ENCODE measurements at places on chromosomes 11 and 22. TPM values are rescaled to one million over a fixed set of nuclear protein-coding genes. Genes with fewer than 3 reads are reported as not detected.

OR4D5 gene
- total RNA-seq: not detected

GRCh38 chr22:30843245-30843644 lies 125.3 kb downstream of the MORC2 start:
- DNase-seq: no peak

DNA sequence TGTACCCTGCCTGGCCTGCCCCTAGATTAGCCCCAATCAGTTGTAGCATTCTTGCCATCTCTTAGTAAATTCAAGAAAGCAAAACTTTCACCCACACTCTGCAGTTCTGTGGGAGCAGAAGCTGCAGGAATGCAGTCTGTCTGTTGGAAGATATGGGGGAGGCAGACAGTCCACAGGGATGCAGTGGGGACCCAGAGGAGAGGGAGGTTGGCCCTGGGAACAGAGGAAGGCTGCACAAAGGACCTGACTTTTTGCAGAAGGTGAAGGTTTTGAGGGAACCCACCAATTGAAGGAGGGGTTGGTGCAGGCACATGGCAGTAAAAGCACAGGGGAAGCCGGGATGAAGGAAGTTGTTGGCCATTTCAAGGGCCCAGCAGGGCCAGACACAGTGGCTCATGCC lies 16.5 kb downstream of the SNAP29 start:
- DNase-seq: no peak

DNA sequence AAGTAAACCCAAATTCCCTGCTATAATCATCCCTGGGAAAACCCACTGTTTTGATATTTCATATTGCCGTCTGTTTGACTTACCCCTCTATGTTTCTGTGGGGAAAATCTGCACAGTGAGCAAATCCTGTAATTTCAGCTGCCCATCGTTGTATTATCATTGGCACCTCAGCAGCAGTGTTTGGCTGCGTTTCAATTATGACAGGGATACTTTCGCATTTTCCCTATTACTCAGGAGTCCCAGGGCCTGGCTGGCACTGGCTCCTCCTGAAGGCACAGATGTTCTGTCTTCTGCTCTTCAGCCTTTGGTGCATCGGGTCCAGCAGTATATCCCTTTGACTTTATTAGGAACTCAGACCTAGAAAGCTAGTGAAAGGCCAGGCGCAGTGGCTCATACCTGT lies 12.2 kb upstream of the MMP12 start:
- no peak for DNase-seq

DNA sequence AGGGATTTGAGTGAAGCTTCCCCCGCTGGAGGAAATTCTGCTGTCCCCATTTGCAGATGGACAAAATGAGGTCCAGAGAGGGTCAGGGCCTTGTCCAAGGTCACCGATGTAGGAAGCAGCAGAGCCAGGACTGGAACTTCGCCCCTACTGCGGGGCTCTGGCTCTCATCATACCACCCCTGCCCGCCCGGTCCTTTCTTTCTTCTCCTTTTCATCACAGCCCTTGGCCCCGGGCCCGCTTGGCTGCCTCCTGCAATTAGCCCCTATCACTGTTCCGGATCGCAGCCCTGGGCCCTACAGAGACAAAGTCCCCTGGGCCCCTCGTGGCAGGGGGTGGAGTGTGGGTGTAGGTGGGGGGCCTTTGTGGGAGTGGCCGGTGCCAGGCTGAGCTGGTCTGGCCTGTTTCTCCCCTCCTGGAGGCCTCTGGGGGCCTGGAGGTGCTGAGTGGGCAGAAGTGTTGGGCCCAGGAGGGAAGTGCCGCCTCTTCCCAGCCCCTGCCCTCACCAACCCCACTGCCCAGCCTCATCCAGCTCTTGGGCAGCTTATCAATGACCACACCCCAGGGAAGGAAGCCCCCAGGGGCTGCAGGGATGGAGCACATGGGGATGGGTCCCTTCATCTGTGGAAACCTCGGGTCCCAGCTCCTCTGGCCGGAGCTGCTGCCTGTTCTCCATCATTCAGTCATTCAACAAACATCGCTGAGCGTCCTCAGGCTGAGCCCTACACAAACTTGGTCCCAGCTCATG lies 3.4 kb downstream of the EMID1 start:
- peak; percentile 70 for DNase-seq

- peak; percentile 85 for DNase-seq
Observed at GRCh38 chr22:44755956-44756361, 3.6 kb downstream of the ARHGAP8 start.

GRCh38 chr11:134312223-134312622 lies 19.6 kb upstream of the GLB1L2 start:
- DNase-seq: no peak

DNA sequence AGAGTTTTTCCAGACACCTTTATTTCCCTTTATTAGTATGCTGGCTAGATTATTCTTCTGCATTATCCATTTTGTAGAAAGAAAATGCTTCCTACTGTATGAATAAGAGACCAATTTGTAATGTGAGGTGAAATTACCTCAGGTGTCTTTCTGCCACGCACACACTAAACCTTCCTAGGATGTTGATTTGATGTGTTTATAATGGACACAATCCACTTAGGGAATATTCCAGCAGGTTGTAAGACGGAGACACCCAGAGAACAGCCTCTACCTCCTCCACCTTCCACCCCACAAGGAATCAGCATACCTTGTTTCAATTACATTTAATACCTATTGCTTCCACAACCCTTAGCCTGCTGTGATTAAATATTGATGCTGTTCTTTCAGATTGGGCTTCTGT lies 379.1 kb upstream of the KIRREL3 start:
- no peak for DNase-seq

- no peak for DNase-seq
Observed at GRCh38 chr11:73961321-73961720, 10.5 kb downstream of the DNAJB13 start.

DNA sequence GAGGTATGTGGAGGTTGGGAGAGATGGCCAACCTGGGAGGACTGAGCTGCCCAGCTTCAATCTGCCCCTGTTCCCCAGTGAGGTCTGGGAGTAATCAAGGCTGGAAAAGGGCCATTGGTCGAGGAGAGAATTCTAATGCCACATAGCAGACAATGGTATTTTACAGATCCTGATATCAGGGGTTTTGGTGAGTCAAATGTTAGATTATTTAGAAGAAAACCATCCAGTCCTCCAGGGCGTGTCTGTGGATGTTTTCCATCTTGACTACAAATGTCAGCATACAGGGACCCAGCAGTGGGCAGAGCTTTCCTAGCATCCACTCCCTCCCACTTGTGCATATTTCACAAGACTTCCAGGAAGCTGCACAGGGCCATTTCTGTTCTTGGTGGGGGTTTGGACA lies 107.9 kb downstream of the SCN3B start:
- no peak for DNase-seq

DNA sequence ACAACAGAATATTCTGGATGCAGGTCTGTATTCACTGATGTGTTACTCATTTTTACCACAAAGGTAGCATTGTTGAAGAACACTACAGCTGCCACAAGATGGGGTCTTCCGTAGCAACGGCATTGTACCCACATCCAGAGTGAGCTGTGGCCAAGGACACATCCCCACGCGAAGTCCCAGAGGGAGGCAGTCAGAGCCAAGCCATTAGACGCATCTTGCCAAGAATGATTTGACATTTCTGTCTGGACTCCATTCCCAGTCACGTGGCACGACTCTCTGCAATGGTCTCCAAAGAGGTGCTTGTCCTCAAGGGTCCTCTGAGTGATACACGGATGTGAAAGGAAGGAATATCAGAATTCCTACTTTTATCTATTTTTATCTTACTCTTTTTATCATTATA lies 15.5 kb downstream of the OPCML start:
- DNase-seq: no peak

DNA sequence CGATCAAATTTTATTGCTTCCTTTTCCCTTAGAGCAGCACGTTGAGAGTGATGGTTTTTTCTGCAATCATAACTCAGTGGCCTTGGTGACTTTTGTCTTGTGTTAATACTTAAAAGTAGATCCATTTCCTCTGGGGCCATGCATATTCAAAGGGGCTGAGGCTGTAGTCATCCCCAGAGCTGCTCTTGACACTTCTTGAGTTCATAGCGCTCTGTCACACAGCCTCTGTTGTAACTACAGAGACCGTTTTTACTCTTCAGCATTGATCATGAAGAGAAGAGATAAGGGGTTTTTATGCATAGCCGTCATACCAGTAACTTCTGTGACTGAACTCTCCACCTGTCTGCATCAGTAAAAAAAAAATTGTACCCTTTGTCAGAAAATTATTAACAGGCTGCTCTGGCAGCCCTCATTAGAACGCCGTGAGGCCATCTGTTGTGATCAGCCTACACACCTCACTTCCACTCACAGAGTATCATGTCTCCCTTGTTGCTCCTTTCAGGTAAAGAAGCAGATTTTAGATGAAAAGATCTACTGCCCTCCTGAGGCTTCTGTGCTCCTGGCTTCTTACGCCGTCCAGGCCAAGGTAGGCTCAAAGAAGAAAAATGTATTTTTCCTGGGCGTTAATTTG lies 38.4 kb downstream of the NF2 start:
- DNase-seq: no peak

- DNase-seq: no peak
Observed at GRCh38 chr22:23073526-23074229, 3.4 kb downstream of the GNAZ start.

DNA sequence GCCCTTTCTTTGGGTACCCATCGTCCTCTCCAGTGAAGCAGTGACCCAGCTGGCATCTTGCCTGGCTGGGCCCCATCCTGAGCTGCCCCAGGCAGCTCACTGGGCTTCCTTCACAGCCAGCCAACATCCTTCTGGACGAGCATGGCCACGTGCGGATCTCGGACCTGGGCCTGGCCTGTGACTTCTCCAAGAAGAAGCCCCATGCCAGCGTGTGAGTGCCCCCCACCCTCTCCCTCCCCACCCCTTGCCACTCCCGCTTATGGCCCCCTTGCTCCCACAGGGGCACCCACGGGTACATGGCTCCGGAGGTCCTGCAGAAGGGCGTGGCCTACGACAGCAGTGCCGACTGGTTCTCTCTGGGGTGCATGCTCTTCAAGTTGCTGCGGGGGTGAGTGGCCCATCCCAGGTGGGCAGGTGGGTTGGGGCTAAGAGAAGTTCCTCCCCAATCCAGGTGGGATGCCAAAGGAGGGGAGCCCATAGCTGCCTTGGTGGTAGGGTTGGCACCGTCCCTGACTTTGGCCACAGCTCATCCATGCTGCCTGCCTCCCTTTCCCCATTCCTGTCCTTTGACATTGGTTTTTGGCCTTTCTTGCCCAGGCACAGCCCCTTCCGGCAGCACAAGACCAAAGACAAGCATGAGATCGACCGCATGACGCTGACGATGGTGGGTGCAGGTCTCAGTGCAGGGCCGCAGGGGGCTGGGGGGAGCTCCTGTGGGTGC lies 6.8 kb upstream of the ANKRD13D start:
- DNase-seq: no peak

DNA sequence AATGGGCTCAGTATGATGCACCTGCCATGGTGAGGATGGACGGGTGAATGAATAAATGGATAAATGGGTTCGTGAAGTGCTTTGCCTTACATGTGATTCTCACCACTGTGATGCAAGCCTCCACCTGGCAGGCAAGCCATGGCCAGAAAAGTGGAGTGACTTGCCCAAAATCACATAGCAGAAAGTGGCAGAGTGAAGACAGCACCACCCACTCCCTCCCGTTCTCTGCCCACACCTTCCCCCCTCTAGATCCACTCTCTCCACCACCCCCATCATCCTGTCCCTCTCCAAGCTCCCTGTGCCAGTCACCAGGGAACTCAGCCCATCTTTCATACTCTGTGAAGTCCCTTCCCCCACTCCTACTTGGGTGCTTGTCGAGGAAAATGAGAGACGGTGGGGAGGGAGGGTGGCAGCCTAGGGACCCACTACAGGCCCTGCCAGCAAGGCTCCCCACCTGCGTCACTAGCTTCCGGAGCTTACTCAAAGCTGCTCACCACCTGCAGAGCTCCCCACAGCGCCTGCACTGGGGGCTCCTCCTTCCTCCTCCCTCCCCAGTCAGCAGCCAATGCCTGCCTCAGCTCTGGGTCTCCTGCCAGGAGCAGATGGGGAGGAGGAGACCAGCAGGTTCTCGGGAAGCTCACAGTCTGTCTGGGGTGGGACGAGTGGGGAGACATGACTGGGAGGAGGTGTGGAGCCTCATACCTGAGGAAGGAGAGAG lies 82.3 kb downstream of the PDE2A start:
- DNase-seq: no peak

- no peak for DNase-seq
Observed at GRCh38 chr11:22787055-22787454, 42.5 kb downstream of the SVIP start.

DNA sequence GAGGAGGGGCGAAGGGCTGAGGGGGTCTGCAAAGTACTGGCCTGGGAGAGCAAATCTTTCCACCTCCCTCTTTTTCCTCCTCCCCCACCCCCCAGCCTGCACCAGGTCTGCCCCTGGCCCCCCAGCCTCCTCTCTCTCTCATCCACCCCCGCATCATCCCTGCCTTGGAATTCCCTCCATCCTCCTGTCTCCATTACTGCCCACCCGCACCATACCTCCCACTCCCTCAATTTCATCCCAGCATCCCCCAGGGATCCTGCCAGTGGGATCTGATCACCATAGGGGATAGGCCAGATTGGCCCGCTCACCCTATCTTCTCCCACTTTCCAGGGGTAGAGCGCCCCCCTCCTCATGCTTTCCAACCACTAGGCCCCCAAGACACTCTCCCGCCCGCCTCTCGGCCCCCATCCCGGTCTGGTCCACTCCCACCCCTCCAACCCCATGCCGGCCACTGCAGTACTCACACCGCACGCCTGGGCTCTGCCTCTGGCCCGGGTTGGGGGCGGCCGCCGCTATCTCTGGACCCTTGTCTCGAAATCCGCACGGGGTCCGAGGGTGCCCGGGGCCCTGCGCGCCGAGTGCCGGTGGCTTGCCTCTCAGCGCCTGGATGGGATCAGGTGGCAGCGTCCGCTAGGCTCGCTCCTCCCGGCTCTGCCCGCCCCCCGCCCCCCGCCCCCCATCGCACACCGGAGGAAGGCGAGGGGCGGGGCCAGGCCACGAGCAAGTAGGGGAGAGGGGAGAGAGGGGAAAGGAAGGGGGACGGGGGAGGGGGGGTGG lies at the start of gene GAL3ST3:
TSS of gene GAL3ST3 (minus strand) at position 615 of the 777 bp plus-strand sequence. CDS start 3,746 bp downstream, outside the sequence.
- no peak for DNase-seq

GRCh38 chr11:1827095-1827813 lies 7.5 kb upstream of the SYT8 start:
- peak; percentile 90 for DNase-seq

- DNase-seq: peak; percentile 38
Observed at GRCh38 chr11:108496643-108497256, 1.4 kb downstream of the POGLUT3 start.

DNA sequence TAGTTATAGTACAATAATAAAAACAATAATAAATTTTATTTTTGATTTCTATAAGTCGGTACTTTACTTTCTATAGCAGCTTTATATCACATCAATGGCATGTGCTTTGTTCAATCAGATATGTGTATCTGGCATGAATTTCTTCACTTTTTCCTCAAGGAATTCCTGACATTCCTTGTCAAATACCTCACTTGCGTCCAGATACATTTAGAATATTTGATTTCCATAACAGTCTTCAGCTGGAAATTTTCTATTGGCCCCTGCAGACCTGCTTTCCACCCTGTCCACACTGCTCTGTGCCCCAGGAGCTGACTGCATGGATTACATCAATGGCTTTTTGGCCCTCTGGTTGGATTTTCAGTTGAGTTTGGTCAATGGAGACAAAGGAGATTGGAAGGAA lies 93.2 kb downstream of the FAR1 start:
- DNase-seq: no peak

MOGAT2 gene
- 0.09 TPM for total RNA-seq

CDC42EP2 gene
- total RNA-seq: 9.2 TPM

UBQLN3 gene
- 1.4 TPM for total RNA-seq

- DNase-seq: peak; percentile 50
Observed at GRCh38 chr11:120031612-120032600, 106.0 kb downstream of the TRIM29 start.

GRCh38 chr11:108241330-108242037 lies 18.6 kb downstream of the ATM start:
- no peak for DNase-seq

C22orf42 gene
- not detected for total RNA-seq

Data from lung (tissue), 17 donors.